ENCODE measurements at places on chromosomes 3 and 15.

- DNase-seq, result no peak
Observed at GRCh38 chr3:172317984-172318383, 130.3 kb downstream of the GHSR start.

DNA sequence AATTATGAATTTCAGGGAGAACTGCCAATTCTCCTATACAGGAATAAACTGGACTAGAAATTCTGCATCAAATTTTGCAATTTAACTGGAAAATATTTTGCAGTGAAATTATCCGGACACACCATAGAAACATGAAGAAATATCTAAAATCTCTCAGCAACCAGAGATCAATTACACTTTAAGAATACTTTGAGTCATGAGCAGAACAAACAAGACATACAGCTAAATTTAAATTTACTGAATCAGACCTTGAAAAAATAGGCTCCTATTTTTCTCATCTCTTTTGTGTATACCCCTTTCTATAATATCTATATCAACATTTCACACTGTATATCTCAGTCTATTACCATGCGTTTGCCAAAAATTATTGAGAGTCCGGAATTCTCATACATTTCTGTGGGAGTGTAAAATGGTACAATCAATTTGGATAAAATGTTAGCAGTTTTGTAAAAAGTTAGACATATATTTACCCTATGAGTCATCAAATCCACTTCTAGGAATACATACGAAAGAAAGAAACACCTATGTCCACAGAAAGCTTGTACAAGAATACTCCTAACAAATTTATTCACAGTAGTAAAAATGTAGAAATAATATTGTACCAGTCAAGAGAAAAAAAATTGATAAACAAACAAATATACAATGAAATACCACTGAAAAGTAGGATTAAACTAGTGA lies 593.1 kb upstream of the NECTIN3 start:
- no peak for DNase-seq

DNA sequence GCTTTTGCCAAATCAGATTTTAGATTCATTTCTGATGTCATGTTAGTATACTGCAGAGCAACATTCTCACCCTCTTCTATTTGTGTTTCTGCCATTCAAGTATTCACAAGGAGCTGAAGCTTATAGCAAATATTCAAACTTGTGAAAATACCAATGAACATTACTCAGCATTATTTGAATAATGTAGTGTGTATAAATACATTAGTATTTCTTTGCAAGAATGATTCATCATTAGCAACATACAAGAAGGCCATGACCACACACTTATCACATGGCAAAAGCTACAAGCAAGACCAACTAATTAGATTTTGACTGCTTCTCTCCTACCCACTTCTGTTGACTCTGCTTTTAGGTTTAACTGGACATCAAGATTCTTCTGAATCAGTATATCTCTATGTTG lies 124.9 kb downstream of the IGSF11 start:
- no peak for DNase-seq

DNA sequence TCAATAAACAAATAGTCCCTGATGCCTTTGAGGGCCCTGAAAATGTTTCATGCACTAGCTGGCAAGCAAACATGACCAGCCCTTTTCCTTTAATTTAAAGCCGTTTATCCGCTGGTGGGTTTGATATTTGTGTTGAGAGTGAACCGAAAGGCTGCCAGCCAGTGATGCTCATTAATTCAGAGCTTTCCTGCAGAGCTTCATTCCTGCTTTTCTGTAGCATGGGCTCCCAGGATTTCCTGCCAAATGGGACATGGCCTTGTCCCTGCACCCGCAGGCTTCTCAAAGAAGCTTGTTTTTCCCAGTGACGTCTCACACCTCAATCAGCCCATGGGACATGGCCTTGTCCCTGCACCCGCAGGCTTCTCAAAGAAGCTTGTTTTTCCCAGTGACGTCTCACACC lies 219.6 kb downstream of the MTHFS start:
- DNase-seq, result no peak

DNA sequence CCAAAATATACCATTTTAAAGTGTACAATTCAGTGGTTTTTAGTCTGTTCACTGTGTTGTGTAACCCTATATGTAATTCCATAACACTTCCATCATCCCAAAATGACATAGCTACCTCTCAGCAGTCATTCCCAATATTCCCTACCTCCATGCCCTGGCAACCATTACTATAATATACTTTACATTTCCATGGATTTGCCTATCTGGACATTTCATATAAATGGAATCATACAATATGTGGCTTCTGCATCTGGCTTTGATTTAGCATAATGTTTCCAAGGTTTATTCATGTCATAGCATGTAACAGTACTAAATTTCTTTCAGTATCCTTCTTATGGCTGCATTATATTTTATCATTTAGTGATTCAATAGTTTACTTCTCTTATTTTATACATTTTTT lies 25.3 kb downstream of the FAM98B start:
- DNase-seq, result no peak

DNA sequence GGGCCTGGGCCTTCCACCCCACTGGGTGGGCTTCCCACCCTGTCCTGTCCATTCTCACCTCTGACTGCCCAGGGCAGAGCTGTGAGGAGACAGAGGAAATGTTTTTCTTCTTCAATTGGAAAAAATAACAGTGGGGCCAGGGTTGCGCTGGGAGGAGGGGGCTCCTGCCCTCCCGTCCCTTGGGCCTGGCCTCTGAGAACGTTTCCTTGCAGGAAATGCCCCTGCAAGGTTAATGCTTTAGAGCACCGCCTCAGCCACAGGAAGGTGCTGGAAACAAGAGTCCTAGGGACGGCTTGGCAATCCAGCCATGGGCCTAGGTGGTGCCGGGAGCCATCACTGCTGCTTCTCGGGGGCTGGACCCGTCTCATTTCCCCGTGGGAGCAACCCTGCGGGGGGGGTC lies 3.8 kb upstream of the PLXND1 start:
- DNase-seq, result no peak

DNA sequence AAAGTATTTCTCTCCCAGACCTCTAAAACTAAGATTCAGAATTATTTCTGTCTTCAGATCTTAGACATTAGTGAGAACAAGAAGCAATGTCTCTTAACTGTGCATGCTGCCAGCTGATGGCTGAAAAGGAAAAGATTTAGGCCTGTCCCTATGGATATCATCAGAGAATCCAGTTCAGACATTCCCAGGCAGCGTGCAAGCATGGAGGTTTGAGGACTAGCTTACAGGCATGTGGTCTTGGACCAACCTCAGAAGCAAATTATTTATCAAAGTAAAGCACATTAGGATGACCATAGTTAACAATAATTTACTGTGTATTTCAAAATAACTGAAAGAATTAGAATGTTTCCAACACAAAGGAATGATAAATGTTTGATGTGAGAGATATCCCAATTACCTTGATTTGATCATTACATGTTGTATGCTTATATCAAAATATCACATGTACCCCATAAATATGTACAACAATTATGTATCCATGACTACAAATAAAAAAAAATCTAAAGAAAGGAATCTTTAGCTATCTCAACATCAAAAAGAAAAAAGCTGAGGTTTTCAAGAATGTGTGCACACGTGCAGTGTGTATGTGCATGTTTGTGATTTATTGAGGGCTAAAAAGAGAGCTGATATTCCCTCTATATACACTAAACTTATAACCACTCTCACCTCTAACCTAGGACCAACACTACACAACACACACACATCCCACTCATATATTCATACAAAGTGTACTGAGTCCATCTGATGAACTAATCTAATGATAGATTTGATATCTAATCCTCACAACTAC lies 108.9 kb upstream of the THBS1 start:
- DNase-seq, result no peak

DNA sequence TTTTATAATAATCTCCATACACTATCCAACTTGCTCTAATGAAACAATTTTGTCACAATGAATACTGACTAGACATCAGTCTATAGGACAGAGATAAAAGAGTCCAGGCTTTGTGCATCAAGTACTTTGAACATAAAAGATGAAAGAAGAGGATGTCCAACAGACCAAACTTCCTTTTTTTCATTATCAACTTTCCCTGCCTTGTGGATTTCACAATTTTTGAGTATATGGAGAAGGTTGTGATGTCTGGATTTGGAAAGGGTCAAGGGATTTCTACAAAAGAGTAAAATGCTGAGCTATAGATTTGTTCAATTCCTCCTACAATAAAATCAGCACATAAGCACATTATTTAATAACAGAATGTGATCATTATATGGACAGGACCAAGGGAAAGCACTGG lies 25.7 kb downstream of the CD47 start:
- DNase-seq, result no peak

DNA sequence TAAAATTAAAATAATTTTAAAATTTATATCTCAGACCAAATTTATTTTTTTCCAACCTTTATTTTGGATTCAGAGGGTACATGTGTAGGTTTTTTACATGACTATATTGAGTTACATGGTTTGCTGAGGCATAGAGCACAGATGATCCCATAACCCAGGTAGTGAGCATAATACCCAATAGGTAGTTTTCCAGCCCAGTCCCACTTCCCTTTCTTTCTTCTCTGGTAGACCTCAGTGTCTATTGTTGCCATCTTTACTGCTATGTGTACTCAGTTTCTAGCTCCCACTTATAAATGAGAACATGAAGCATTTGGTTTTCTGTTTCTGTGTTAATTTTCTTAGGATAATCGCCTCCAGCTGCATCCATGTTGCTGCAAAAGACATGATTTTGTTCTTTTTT lies 338.1 kb downstream of the EFHB start:
- no peak for DNase-seq

- peak; percentile 2 for DNase-seq
Observed at GRCh38 chr15:54082836-54083492, 104.7 kb downstream of the UNC13C start.

DNA sequence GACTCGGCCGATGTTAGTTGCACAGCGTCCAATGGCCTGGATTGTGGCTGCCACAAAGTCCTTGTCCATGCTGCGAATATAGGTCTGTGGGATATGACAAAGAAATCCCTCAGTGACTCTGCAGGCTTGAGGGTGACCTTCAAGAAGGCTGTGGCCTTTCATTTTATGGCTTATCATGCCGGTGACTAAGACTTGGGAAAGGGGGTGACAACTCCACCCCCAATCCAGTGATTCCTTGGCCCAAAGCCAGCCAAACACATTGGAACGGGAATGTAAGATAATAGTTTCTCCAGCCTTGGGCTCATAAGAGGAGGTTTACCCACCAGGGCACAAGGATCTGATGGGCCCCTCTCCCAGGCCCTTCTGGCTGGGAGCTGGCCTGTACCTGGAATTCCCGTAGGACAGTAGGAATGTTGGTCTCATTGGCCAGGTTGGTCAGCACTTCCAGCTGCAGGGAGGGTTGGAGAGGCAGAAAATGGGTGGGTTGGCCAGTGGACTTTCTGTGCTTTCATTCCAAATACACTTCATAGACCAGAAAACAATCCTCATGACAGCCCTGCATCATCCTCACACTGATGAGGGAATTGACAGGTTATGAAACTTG lies 30.7 kb upstream of the CPEB1 start:
- DNase-seq, result no peak

DNA sequence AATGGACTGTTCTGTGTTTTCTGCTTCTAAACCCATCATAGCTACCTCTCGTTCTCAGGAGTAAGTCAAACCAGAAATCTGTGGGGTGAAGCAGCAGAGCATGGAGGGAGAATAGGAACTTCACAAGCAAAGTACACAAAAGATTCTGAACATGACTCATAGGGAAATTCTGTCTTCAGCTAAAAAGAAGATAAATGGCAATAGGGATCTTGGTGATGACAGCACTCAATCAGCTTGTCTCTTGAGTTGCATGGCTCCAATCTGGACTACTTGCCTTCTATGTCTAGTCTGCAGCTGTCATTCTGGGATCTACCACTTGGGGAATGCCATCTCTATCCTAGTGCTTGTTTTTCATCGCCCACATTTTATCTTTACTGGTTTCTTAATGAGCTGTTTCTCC lies 13.5 kb upstream of the GRAMD1C start:
- no peak for DNase-seq
